ENCODE measurements at places on chromosomes 6 and 20.

DNA sequence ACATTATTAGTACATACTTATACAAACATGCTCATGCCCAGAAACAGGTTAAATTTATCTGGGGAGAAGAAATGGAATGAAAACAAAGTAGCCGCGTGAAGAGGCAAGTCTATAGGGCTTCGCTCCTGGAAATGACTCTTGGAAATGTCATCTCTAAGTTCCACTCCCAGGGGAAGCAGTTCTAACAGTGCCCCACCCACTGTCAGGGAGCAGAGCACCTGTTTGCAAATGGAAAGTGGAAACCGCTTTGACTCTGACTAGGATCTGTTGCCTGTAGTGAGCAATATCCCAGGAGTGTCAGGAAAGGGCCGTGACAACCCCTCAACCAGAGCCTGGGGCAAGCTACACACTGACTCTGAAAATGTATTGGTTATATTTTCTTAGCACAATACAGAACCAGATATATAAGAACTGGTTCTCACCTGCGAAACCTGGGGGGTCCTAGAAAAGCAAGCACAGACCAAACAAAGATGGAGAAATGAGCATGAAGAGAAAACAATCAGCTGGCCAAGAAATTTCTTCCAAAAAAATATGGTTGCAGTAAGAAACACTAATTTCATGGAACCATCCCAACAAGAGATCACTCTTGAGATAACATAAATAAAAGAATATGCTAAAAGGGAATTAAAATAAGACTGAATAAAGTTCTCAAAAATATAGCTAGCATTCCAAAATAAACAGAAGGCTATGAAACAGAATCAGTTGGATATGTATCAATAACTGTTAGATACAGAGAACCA, 47.5 kb upstream of the CRISP1 start:
- DNase-seq = no peak

DNA sequence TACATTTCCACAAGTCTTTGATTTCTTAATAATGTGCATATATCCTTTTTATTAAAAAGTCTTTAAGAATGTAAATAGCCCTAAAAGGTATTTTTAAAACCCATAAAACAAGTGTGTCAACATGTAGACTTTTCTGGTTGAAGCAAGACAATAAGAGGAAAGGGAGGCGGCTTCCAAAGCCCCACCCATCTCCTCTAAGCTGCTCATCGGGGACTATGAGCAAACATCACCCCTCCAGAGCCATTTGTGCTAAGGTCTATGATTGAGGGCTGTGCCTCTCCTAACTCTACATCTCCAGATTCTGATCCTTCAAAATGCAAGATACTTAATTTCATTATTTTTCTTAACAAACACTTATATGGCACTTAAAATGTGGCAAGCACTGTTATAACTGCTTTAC, 2.5 kb upstream of the NAA20 start:
- no peak for DNase-seq

- no peak for DNase-seq
Observed at GRCh38 chr6:56902641-56903464, 52.1 kb upstream of the BEND6 start.

- DNase-seq = no peak
Observed at GRCh38 chr6:110322874-110323242, 35.3 kb downstream of the METTL24 start.

DNA sequence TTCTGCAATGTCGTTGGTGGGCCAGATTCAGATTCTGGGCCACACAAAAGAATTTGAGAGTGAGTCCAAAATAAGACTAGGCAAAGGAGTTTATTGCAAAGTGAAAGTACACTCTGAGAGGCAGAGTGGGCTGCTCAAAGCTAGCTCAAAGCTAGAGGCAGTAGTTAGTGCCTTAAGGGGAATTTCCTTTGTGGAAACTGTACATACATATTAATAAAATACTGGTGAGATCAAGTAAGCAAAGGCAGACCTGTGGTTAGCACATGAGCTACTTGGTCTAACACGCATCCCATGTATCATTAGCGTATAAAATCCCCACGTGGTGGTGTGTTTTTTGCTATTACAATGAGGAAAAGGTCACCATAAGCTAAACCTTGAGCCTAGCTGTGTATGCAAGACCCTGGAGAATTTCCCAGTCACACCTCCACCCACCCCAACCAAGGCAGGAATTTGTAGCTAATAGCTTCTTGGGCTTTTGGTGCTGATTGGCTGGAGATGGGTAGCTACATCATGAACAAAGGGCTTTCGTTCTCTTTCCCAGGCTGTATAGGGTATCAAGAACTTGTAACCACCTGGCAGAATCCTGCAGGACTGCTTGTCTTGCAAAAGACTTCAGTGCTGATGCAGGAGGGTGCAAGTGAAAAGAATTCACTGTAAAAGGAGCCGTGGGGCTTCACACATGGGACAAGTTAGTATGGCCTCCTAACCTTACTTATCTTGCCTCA, 14.7 kb upstream of the TRIM26 start:
- DNase-seq = no peak

DNA sequence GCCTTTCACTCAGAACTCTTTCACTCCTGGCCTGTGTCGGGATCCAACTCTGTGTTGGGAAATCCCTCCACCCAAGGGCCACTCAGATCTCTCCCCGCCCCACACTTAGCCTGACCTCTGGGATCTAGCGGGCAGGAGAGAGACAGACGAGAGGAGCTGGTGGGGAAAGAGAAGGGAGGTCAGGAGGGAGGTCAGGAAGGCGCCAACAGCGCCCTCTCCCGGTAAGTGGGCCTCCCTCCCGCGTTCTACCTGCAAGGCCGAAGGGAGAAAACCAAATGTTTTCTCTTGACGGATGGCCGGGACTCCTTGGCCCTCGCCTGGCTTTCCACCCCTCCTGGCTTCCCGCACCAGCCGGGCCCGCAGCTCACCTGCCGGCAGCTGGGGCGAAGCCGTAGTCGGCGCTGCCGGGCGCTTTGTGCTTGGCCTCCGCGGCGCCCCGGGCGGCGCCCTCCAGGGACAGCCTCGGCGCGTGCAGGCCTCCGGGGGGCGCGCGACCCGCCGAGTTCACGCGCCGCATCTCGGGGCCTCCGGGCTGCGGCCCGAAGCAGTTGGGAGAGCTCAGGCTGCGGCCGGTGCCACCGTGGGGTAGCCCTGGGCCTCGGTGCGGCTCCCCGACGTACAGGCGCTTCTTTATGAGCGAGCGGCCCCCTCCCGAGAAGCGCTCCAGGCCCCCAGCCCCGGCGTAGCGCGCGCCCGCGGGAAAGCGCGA, 38.2 kb downstream of the C6orf132 start:
- peak; percentile 83 for DNase-seq

DNA sequence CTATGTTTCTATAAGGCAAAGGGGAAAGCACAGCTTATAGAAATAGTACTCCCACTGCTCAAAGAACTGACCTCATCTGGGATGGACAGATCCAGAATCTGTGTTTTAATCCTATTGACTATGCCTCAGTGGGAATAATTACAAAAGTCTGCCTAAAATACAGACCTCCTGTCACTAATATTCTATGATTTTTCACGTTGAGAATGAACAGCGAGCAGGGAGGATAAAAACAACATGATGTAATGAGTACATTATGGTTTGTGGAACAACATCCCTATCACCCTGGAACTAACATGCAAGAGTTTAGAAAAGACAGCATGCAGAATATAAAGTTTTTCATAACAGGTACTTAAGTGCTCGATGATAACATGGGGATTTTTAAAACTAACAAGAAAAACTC, 53.9 kb downstream of the EPHA7 start:
- no peak for DNase-seq

DNA sequence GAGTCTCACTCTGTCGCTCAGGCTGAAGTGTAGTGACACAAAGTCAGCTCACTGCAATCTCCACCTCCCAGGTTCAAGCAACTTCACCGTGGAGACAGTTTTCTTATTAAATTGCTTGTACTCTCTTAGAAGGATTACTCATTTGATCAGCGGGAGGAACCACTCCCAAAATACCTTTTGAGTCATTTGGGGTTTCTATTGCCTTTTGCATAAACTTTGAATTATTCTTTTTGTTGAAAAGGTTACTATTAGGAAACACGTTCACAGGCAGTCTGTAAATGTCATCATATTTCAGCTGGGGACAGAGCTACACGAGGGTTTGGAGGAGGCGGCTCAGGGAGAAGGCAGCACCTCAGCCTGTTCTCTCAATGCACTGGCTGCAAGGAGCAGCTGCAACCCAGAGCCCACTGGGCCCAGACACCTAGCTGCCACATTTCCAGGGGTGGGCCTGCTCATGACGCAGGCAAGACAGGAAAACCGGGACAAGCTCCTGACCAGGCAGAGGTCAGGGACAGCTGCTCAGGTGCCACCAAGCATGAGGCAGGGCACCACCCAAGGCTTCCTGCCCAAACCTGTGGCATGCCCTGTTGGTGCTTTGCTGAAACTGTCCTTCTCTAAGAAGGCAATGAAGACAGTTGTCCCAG, 205.9 kb downstream of the BMP7 start:
- no peak for DNase-seq

- no peak for DNase-seq
Observed at GRCh38 chr6:34144581-34145160, 1.2 kb downstream of the GRM4 start.

GRCh38 chr6:115667478-115668026, 393.1 kb downstream of the FRK start:
- no peak for DNase-seq

- no peak for DNase-seq
Observed at GRCh38 chr6:132812756-132813172, 1.6 kb upstream of the RPS12 start.

DNA sequence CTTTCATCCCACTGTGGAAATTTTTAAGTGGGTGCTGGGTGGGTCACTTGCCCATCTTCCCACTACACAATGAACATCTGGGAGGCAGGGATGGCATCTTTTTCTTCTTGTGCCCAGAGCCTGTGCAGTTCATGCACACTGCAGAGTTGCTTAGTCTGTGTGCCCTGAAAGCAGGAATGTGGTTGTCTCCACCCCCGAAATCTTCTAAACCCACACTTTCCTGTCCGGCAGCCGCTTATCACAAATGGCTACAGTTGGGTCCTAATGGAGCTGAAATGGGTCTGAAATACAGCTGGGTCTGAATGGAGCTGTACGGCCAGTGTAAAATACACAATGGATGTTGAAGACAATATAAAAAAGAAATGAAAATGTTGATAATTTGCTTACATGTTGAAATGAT, 112.1 kb upstream of the PMEPA1 start:
- DNase-seq = no peak

GRCh38 chr20:58666702-58667101, 15.6 kb downstream of the STX16 start:
- no peak for DNase-seq

- DNase-seq = no peak
Observed at GRCh38 chr6:551829-552350, 105.0 kb downstream of the HUS1B start.

DNA sequence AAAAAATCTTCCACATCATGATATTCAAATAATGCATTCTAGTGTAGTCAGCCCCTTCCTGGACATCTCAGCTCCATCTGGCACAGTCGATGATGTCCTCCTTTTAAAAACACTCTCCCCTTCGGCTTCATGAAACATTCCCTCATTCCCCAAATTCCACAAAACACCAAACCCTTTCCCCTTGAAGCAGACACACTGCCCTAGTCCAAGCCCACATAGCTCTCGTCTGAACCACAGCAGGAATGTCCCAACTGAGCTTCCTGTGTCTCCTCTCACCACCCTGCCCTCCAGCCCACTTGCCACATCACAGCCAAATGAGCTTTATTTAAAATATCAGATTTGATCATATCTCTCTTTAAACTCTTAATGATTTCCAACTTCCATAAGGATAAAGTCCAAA, 106.4 kb upstream of the CARMIL1 start:
- DNase-seq = no peak

- DNase-seq = peak; percentile 12
Observed at GRCh38 chr6:7052443-7053011, 55.2 kb upstream of the RREB1 start.

DNA sequence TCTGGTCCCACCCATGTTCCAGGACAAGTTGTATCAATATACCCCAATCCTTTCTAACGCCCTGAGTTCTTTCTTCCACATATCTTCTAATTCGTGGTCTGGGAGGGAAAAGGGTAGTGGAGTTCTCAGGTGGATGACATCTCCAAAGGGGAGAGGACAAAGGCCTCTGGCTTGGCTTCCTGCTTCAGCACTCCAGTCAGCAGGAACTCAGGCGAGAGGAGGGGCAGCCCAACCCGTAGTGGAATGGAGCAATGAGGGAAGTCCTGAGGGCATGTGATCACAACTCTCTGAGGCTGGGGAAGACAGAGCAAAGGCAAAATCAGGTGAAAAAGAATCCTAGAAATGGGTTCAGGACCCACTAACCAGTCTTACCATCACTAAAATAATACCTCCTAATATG, 9.6 kb upstream of the NRM start:
- DNase-seq = no peak

DNA sequence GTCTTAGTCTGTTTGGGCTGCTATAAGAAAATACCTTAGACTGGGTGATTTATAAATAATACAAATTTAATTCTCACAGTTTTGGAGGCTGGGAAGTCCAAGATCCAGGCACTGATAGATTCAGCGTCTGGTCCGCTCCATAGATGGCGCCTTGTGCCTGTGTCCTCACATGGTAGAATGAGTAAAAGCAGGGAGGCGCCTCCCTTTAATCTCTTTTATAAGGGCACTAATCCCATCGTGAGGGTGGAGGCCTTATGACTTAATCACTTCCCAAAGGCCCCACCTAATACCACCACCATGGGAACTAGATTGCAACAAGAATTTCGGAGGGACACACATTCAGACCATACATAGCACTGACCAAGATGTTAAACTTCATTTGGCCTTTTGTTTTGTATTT, 91.2 kb upstream of the TMEM181 start:
- no peak for DNase-seq

DNA sequence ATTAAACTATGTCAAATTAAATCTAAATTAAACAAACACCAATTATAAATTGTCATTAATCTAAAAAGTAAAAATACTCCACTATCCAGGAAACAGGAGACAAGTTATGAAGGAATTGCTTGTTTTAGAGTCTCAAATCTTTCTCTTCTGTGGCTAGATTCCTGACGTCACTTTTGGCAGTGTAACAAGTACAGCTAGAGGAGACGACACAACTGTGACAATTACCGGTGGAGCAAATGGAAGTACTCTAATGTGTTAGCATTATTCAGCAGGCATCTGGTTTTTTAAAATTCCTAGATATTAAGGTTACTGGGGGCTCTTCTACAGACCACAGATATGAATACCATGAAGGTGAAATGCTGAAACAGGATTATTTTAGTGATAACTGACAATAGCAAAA, 1042.7 kb downstream of the EPHA7 start:
- no peak for DNase-seq

- DNase-seq = no peak
Observed at GRCh38 chr6:157682856-157683481, 140.1 kb upstream of the SNX9 start.

Measured in T-helper 1 cell (primary cell).